ENCODE measurements at places on chromosomes 11 and 22.

GRCh38 chr11:86489442-86489841, 114.8 kb downstream of the CCDC81 start:
- no peak for DNase-seq

- DNase-seq, result no peak
Observed at GRCh38 chr11:74147199-74147929, 23.4 kb downstream of the C2CD3 start.

DNA sequence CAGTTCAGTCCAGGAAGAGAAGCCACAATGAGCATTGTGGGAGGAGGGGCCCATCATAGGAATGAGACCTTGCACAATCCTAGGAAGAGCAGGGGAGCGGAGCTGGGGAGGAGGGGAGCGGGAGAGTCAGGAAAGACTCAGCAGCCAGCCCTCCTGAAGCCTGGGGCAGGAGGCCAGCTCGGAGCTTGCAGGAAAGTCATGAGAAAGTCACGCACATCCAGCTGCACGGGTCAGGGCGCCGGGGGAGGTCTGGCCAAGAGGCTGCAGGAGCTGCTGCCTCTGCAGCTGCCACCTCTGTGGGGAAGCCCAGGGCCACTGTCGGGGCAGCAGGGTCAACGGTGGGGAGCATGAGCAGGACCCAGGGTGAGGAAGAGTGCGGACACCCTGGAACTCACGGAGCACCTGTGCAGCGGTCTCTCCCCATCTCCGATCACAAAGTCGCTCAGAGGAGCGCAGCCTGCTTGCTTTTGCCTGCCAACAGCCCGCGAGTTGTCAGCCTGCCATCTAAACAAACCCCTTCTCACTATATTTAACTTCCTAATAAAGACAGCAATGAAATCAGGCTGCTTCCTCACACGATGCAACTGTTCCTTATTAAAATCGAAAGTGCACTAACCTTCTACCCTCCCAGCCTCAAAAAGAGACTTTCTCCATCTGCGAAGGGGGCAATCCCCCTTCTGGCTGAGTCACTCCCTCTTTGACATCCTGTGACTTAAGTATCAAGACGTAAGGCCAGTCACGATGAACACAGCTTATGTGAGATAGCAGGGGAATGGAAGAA, 52.9 kb upstream of the RTL6 start:
- no peak for DNase-seq

GRCh38 chr11:115942011-115942410, 437.8 kb upstream of the CADM1 start:
- no peak for DNase-seq

- no peak for DNase-seq
Observed at GRCh38 chr11:35682230-35683173, 19.9 kb downstream of the TRIM44 start.

DNA sequence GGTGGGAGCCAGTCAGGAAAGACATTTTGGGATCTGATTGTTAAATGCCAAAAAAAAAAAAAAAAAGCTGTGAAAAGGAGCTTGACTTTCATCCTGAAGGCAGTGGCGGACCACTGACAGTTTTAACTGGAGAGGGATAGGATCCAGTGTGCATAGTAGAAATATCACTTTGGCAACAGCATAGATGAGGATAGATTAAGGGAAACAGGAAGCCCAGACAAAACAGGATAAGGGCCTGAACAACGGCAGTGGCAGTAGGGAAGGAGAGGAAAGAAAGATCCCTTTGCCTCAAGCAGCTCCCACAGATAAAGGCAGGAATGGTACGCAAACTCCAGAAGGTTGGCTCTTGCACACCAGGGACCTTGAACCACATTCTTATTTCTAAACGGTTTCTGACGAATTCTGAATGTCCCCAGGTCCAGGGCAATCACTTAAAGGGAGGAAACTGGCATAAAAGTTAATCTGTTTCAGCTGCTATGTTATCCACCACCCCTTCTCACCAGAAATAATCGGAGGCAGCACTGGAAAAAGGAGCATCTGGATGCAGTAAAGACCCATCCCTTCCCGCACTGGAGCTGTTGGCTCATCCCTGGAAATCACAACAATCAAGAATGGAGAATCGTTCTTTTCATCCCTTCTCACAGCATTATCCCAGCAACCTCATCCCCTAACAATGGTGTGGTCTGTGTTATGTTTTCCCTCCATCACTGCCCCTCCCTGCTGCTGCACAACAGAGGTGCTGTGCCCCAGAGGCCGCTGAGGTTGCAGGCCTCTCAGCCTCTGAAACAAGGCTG, 99.1 kb downstream of the GAB2 start:
- DNase-seq, result no peak

- no peak for DNase-seq
Observed at GRCh38 chr11:83583757-83584366, 297.7 kb upstream of the CCDC90B start.

DNA sequence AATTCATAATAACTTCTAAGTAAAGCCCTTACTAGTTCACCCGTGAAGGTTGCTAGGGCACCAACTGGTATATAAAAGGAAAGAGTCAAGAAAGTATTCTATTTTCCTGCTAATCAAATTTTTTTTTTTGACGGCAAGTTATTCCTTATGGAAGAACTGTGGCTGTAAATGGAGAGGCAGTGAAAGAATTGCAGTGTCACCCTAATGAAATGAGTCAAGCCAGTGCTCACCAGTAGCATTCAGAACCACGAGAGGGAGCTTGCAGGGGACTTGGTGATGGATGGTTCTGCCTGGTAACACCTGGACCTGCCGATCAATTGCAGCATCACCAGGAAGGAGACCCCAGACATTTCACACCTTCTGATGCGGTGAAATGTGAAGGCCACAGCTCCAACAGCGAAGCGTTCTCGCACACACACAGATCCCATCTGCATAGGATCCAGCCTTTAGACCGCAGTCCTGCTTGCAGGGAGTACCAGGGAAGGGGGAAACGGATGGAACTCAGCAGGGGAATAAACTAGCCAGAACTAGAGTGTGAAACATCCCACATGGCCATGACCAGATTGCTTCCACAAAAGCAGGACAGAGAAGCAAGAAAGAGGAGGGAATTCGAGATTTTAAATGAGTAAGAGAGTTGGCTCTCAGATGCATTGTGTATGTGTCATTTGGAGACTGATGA, 326.2 kb downstream of the TBC1D22A start:
- DNase-seq, result no peak

- DNase-seq, result no peak
Observed at GRCh38 chr11:13314676-13315394, 37.2 kb downstream of the BMAL1 start.

DNA sequence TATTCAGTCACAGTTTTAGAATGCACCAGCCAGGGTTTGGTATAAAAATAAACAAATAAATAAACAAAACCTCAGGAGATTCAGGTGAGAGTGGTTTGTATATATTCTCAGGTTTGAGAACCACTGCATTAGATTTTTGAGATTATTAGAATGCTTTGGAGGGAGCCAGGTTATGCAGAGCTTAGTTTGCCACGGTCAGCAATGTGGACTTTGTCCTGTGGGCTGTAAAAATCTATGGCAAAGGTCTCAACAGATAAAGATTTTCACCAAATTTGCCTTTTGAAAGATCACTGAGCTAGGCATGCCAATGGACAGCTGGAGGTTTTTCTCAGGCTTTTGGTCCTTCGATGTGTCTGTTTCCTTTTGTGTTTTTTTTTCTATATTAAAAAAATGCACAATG, 650.1 kb upstream of the RAG2 start:
- DNase-seq, result no peak

DNA sequence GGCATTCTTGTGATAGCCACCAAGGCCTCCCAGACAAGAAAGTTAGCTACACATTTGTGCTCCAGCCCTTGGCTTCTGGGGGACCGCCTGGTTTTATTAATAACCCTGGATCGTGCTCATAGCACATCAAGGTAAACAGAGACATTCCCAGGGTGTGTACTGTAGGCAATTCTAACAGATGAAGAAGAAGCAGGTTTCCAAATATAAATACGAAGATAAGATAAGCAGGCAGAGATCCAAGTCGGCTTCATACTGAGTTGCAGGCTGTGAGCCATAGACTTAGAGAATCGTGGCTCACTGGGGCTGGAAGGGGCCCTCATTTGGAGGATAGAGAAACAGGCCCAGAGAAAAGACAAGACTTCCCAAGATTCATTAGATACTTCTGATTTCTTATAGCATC, 131.4 kb downstream of the TENM4 start:
- DNase-seq, result no peak

- DNase-seq, result no peak
Observed at GRCh38 chr22:46297151-46297812, 612 bp downstream of the GTSE1 start.

DNA sequence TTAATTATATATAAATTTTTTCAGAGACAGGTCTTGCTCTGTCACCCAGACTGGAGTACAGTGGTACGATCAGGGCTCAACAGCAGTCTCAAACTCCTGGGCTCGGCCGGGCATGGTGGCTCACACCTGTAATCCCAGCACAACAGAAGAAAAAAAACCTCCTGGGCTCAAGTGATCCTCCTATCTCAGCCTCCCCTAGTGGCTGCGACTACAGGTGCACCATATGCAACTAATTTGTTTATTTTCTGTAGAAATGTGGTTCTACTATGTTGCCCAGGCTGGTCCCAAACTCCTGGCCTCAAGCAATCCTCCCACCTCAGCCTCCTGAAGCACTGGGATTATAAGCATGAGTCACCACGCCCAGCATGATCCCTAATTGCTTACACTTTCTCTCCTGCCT, 56.1 kb upstream of the SLC35C1 start:
- no peak for DNase-seq

DNA sequence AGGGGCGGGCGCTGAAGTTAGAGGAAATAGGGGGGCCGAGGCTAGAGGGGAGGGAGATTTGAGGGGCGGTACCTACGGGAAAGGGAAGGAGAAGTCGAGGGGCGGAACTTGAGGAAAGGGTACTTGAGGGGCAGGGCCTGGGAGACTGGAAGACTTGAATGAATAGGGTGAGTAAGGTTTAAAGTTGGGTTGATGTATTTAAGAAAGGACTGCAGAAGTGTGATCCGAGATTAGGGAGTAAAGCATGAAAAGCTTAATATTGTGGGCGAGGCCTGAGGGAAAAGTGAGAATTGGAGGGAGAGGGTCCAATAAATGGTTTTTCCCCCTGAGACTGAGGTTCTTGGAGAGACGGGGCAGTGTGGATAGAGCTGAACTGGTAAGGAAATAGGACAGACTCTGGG, 723 bp downstream of the HSCB start:
- no peak for DNase-seq

- DNase-seq, result no peak
Observed at GRCh38 chr11:134538742-134539141, 126.7 kb upstream of the B3GAT1 start.

DNA sequence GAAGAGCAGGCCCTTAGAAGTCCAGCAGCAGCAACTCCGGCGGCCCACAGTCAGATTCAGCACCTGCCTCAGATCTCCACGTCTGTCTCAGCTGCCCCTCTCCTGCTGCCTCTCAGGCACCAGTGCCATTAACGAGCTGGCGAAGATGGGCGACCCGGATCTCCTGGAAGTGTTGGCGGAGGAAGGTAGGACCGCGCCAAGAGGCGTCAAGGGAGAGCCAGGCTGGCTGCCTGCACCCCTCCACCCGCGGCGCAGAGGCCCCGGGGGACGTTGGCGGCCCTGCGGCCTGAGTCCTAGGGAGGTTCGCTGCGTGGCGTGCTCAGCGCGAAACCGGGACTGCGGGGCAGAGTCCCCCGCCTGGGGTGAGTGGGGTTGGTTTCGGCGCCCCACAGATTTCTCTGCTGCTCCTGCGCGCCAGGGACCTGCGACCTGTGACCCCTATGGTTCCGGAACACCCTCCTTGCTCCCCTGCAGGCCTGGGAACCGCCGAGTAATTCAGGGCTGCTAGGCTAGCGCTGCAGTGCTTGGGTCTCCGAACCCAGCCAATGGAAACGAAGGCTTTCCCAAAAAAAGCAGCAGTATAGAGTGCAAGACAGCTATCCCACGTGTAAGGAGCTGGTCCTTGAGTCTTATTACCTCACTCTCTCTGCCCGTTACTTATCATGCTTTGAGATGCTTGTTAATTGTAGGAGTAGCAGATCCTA, 615 bp downstream of the ANO5 start:
- no peak for DNase-seq

DNA sequence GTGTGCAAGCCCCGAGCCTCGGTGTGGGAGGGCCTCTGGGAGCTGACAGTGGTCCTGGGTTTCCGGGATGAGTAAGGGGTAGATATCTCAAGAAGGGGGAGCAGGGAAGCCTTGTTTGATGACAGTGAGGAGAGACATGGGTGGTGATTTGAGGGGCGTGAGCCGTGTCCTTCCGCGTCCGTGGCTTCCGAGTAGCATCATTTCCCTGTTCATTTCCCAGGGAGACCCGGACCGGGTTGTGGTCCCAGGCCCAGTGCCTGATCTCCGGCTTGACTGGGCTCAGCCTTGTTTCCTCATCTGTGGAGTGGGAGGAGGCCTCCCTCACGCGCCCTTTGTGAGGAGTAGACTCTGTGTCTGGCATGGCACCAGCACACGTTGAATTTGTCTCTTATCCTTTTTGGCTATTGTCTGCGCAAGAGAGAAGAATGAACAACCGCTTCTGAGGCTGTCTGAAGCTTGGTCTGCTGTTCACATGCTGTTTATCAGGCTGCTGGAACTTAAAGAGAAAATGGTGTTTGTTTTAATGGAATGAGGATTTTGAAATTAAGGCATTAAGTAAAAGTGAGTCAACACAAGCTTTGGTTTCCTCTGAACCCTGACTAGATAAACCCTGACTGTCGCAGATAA, 348.5 kb downstream of the TBC1D22A start:
- DNase-seq, result no peak

DNA sequence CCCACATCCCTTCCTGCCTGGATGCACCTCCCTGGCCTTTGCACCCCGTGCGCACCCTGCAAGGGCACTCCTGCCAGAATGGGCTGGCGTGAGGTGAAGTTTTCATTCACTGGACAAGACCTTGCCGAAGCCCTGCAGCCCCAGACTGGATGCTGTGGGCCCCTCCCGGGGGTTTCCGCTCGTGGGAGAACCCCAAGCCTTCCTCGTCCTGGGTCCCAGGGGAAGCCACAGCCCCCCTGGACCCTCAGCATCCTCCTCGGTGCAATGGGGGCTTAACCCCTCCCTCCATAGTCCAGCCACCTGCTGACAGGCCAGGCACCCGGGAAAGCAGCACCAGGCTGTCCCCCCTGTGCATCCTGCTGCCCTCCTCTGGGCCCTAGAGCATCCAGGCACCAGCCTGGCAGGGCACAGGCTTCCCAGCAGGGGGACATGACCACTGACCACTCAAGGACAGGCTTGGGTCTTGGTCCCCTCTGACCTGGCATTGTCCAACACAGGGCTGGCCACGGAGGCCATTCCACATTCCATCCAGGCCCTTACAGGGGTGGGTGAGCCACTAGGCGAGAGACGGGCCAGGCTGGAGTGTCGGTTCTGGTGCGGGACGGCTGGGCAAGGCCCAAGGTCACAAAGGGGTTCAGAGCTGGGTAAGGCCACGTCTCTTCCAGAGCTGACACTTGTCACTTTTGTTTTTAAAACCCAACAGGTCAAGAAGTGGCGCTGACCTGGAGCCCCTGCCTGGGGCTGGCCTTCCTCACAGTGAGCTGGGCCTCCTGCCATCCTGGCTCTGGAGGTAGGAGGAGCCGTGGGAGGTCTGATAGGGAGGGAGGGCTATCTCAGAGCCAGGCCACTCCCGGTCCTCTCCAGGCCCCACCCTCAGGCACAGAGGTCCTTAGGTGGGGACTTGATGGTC, 41.5 kb upstream of the PPARA start:
- DNase-seq, result no peak

GRCh38 chr11:111935317-111936039, 1.7 kb upstream of the DIXDC1 start:
- no peak for DNase-seq

All from stimulated activated CD8-positive, alpha-beta memory T cell treated with anti-CD3 and anti-CD28 coated beads, Interleukin-4, amount 100 ng/mL, for 1 hour (primary cell).